ENCODE measurements at places on chromosomes 3 and 15. TPM values are rescaled to one million over a fixed set of nuclear protein-coding genes. Genes with fewer than 3 reads are reported as not detected.

SLC27A2 gene
- 0.91 TPM for total RNA-seq

EAF2 gene
- 4.2 TPM for total RNA-seq

MFSD1 gene
- 16.9 TPM for total RNA-seq

HYPK gene
- 12.0 TPM for total RNA-seq

PIF1 gene
- 53.2 TPM for total RNA-seq

ATP10A gene
- 4.9 TPM for total RNA-seq

IL17RB gene
- total RNA-seq = 3.1 TPM

LRRC34 gene
- total RNA-seq = 10.1 TPM

KCNAB1 gene
- 0.79 TPM for total RNA-seq

NCK1 gene
- total RNA-seq = 33.0 TPM

C3orf38 gene
- 36.3 TPM for total RNA-seq

NSUN3 gene
- total RNA-seq = 12.0 TPM

TMEM212 gene
- not detected for total RNA-seq

ADCY5 gene
- 2.2 TPM for total RNA-seq

Data from neural crest cell (in vitro differentiated cells).